BJ (cell line): ENCODE measurements at places on chromosomes 11 and 22. TPM values are rescaled to one million over a fixed set of nuclear protein-coding genes. Genes with fewer than 3 reads are reported as not detected.
A peak's percentile ranks its signal among the peaks of the same experiment; 100 is the strongest.

GRCh38 chr11:76560219-76560618 lies 110.3 kb downstream of the LRRC32 start:
- no peak for DNase-seq

GRCh38 chr11:50080256-50080655 lies 47.6 kb downstream of the OR4C45 start:
- DNase-seq: no peak

- no peak for DNase-seq
Measured at GRCh38 chr22:32776802-32777201, 24.7 kb upstream of the TIMP3 start.

DNA sequence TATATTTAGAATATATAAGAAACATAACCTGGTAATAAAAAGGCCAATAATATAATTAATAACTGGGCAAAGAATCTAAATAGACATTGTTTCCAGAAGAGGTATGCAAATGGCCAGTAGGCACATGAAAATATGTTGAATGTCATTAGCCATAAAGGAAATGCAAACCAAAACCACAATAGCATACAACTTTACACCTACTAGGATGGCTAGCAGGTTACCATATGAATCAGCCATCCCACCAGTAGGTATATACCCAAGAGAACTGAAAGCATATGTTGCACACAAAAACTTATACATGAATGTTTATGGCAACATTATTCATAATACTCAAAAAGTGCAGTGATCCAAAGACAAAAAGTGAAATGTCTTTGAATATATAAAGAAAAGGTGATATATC lies 2.7 kb upstream of the OR2D2 start:
- no peak for DNase-seq

- DNase-seq: no peak
Measured at GRCh38 chr11:33018840-33019239, 3.2 kb downstream of the DEPDC7 start.

- DNase-seq: peak; percentile 35
Measured at GRCh38 chr22:42743501-42743991, 22.9 kb upstream of the A4GALT start.

GRCh38 chr11:106128740-106129139 lies 51.3 kb downstream of the AASDHPPT start:
- no peak for DNase-seq

DNA sequence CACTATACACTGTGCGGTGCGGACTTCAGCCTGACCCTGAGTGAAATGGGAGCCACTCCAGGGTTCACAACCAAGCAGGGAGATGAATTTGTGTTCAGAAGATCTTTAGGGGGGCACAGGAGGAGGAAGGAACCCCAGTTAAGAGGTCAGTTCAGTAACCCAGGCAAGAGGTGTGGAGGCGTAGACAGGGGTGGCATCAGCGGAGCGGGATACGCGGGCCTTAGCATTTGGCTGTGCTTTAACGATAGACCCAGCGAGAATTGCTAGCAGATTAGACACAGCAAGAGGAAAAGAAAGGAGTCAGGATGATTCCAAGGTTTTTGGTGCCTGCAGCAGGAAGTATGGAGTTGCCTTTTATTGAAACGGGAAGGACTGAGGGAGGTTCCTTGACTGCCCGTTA lies 46.8 kb downstream of the CTTN start:
- no peak for DNase-seq

GRCh38 chr11:3824714-3825472 lies 15.9 kb downstream of the RHOG start:
- DNase-seq: no peak

DNA sequence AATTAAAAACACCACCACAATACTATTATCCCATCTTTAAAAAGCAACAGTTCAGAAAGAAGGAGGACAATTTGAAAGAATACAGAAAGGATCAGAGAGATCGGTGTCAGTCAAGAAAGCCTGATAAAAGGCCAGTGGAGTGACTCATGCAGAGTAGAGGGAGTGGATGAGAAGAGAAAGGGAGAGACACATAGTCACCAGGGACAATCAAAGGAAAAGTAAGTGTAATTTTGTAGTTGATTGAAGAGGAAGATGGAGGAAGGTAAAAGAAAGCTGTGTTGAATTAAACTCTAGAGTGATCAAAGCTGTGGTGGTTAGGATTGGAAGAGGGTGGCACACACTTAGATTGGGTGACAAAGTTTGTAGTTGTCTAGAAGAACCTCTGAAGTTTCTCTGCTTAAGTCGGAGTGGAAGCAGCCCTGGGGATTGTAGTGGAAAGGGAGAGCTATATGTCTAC lies 14.1 kb downstream of the SPECC1L start:
- no peak for DNase-seq

DNA sequence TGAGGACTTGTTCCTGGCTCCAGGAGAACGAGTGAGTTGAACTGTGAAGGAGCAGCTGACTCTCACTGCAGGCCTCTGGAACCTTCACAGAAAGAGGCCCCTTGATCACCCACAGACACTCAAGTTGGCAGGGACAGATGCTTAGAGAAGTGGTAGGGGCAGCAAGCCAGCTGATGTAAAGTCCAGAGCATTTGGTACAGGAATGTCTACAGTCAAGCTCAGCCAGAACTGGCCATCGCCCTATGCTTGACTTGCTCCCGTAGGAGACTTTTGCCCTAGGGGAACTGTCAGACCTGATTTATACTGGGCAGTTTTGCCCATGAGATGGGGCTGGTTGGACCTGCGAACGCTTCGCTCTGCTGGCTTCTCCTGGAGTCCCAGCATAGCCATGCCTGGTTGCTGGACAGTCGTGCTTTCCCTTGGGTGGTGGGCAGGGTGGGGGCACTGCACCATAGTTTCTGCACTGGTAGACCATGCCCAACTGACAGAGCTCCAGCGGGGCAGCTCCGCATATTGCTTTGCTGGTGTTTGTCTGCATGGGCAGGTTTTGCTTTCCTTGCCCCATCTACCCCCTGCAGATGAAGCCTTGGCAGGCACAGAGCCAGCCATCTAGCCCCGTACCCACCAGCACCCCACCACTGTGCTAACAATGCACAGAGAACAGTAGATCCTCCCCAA lies 977.7 kb downstream of the JRKL start:
- no peak for DNase-seq

DNA sequence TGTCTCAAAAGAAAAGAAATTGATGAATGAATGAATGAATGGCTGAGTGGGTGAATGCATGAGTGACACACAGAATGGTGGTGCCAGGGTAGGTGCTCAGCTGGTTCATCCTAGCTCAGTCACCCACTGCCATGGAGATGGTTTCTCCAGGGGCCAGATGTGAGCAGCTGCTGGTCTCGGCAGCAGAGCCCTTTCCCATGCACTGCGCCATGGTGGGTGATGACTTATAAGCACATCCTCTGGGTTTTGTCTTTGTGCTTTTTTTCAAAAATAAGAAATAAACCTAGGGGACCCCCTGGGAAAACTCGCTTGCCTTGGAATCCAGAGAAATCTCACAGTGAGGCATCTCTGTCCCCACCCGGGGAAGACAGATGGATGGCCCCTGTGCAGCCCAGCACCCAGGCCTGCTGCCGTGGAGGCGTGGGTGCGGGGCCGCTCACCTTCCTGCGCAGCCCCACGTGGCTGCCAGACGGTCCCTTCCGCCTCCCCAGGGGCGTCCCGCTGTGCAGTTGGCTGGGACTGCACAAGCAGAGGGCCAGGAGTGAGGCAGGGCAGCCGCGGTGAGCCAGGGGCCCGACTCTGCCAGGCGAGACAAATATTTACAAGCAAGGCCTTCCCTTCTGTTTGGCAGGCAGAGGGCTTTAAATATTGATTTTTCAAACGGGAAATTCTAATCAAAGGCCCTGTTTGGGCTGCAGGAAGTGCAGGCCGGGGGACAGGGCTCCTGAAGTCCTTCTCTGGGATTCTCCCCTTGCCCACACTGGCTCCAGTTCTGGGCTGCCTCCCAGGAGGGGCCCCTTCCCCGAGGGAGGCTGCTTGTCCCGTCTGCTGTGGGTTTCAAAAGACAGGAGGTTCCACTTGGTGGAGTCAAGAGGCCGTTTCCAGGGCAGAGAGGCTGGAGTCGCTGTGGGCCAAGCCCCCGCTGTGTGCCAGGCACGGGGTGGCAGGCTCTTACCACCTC lies 24.3 kb downstream of the MPPED1 start:
- no peak for DNase-seq

Gene RASSF10
- not detected in 2 replicates for polyA plus RNA-seq

Gene P2RX3
- polyA plus RNA-seq: not detected in 2 replicates

Gene USP2
- 0.27 and 0.71 TPM in 2 replicates for polyA plus RNA-seq

Gene PMM1
- 70.7 and 109 TPM in 2 replicates for polyA plus RNA-seq

Gene RFPL3
- polyA plus RNA-seq: not detected in 2 replicates

Gene TCN1
- polyA plus RNA-seq: not detected in 2 replicates

Gene OR8A1
- polyA plus RNA-seq: not detected in 2 replicates
